AG04450 (cell line): ENCODE measurements at places on chromosomes 2 and 18. TPM values are rescaled to one million over a fixed set of nuclear protein-coding genes. Genes with fewer than 3 reads are reported as not detected.
A peak's percentile ranks its signal among the peaks of the same experiment; 100 is the strongest.

DNA sequence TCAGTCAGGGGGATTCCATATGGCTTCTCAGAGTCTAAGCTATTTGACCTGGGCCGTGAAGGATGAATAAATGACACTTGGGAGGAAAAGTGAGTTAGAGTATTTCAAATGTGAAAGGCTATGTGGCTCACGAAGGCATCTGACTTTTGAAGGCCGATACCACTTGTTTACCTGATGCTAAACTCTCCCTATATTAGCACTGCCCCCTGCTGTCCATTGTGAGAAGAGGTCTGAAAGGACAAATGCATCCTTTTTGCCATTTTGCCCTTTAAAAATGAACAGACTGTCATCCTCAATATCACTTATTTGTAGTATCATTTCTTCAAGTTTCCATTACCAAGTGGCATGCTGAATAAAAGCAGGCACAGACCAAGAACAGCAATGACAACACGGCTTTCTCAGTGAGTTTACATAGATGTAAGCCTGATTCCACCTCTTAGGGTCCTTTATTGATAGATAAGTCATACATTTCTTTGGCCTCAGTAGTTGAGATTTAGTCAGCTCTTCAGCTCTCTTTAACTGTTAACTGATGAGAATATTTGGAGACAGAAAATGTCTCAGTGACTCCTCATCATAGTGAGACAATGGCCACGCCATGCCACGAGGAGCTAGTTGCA lies 40.1 kb downstream of the DOCK10 start:
- DNase-seq, result no peak

GRCh38 chr18:43819397-43819796 lies 542.1 kb upstream of the SYT4 start:
- no peak for DNase-seq

The SKA1 gene
- polyA plus RNA-seq, result 3.5 and 6.2 TPM in 2 replicates

- DNase-seq, result peak; percentile 26
These were observed 25.0 kb downstream of the DCDC2C start for GRCh38 chr2:3728104-3729054.

- peak; percentile 73 for DNase-seq
These were observed 309.0 kb upstream of the GULP1 start for GRCh38 chr2:187982668-187983067.

DNA sequence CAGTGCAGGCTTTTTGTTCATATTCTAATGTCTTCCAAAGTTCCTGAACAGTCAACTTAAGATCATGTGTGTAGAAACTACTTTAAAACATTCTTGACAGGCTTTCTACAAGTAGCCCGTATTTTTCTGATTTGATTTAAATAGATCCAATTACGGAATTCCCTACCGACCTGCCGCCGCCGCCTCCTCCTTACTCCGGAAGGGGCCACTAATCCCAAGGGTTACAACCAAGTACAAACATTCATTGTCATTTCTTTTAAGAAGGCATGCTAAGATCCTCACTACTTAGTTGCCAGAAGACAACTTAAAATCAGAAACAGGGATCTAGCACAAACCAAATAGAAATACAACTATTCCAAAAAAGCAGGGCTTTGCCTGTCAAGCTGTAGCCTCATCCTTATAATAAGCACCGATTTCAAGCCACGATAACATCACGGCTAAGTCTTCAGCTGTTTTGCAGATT lies 784 bp downstream of the WDR33 start:
- no peak for DNase-seq

- DNase-seq, result no peak
These were observed 37.8 kb upstream of the ASAP2 start for GRCh38 chr2:9168821-9169221.
